ENCODE measurements at places on chromosomes 12 and 14.

- DNase-seq = no peak
These were observed 128.0 kb downstream of the KCNA5 start for GRCh38 chr12:5171701-5172100.

DNA sequence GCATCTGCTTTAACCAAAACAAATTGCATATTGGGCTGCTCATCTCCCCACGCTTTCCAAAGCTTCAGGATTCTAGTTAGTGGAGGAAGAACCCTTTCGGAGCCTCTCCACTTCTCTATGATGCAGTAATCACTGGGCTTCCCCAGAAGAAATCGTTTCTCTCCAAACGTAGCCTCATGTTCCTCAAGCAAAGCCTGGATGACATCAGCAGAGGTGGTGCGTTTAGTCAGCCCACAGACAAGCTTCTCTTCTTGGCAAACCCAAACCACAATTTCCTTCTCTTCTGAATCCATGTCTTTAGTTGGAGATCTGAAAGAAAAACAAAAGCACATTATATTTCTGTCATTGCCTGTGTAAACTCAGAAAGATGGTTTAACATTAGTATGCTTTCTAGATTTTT, 30.6 kb downstream of the RASSF9 start:
- no peak for DNase-seq

GRCh38 chr14:84433961-84434360, 1096.0 kb upstream of the FLRT2 start:
- no peak for DNase-seq

DNA sequence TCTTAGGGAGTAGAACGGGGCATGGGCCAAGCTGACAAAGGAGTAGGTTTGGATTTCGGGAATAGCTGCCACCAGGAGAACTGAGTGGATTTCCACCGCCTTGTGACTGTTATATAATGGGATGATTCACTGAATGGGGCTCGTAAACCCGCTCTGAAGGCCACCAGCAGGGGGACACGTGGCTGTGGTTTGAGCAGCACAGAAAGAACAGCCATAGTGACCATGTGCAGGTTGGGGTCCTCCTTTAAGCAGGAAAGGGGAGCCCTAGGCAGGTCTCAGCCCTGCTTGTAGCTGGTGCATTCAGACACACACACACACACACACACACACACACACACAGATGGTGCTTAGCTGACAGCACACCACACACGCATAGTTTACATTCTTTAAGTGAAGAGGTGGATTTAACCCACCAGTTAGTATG, 8.6 kb upstream of the ASB2 start:
- DNase-seq = no peak

DNA sequence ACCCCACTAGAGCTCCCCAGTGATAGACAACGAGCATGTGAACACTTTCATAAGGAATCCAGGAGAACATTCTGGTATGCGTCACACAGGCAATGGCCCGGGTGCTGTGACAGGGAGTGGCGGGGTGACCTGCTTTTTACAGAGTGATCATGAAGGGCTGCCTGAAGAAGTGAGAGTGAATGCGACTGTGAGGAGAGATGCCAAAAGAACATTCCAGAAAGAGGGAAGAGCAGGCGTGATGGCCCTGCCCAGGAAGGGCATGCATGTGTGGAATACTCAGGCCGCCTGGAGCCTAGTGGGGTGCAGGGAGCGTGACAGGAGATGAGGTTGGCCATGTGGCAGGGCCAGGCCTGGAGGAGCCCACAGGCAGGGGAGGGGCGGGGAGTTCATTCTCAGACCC, 53.8 kb downstream of the FZD10 start:
- DNase-seq = no peak

Measured in bone marrow (tissue), 2 donors.